H9 (cell line): ENCODE measurements at places on chromosomes 7 and 10.

- DNase-seq, result no peak
These were observed 139.3 kb downstream of the SLC25A13 start for GRCh38 chr7:96182424-96183158.

- DNase-seq, result no peak
These were observed 34.1 kb upstream of the FOXL3 start for GRCh38 chr7:255721-256361.

DNA sequence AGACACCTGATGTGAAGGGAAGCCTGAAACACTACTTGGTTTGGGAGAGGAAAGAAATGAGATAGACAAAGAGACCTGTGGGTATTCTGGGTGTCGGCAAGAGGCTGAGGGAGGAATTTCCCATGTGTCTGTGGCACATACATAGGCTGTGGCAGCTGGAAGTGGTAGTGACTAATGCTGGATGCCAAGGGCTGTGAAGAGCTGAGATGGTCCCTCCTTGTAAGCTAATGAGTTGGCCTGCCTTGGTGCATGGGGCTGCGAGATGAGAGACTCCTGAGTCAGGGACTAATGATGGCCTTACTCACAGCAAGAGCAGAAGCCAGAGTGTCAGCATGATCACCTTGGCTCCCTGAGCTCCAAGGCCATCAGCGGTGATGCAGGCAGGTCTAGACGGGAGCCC lies 119.0 kb upstream of the EEPD1 start:
- DNase-seq, result no peak

- DNase-seq, result no peak
These were observed 23.7 kb downstream of the IL15RA start for GRCh38 chr10:5953676-5954075.

DNA sequence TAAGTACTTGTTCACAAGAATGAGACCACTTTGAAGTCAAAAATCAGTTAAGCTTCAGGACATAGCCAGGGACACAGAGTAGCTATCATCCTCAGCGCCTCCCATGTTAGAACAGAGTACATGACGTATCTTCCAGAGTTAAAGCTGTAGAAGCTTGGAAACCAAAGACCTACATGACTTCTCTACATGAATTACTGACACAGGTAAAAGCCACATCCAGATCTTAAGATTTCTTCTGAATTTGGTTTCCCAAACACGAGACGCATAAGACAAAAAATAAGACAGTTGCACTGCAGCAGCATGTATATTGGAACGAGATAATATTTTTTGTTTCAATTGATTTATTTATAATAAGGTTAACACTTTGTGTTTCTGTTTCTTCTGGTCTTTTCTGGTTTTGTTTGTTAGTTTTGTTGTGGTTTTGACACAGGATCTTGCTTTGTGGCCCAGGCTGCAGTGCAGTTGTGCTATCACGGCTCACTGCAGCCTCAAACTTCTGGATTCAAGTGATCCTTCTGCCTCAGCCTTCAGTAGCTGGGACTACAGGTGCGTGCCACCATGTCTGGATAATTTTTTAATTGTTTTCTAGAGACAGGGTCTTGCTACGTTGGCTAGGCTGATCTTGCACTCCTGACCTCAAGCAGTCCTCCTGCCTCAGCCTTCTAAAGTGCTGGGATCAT lies 10.2 kb upstream of the EPC1 start:
- DNase-seq, result no peak
